ENCODE measurements at places on chromosomes 5 and 9. TPM values are rescaled to one million over a fixed set of nuclear protein-coding genes. Genes with fewer than 3 reads are reported as not detected.
A peak's percentile ranks its signal among the peaks of the same experiment; 100 is the strongest.

GRCh38 chr5:116454417-116454927, 120.2 kb downstream of the SEMA6A start:
- no peak for DNase-seq

DNA sequence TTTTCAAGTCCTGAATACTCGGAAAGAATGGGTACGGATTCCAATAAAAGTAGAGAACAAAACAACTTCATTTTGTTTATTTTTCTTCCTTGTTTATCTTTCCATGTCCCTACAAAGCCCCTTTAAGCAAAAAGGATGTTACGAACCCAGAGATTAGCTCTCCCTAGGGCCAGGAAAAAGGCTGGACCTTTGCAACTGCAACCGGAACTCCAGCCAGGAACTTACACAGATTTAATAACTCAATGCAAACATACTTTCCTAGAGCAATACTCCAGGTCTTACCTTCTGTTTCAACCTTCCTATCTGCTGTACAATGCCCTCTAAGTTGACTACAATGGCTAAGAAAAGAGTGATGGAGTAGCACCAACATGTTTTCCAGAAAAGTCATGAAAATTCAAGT, 7.0 kb downstream of the DENND1A start:
- no peak for DNase-seq

- DNase-seq, result no peak
These were observed 101.9 kb downstream of the MTRR start for GRCh38 chr5:7970816-7971215.

DNA sequence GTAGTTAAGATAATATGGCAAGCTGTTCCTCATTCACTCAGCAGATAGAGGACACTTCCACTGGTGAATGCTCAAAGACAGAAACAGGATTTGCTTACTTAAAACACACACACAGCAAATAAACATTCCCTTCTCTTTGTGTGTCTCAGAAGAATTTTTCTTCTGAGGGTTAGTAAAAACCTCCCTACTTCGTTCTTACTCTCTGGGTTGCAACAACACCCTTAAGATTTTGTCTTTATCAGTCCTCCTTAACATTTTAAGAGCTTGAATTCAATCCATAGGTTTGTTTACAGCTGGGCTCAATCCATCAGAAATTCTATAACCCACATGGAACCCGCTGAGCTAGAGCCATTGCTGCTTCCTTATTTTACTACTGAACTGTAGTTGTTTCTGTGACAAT, 237.4 kb upstream of the PIK3R1 start:
- no peak for DNase-seq

DNA sequence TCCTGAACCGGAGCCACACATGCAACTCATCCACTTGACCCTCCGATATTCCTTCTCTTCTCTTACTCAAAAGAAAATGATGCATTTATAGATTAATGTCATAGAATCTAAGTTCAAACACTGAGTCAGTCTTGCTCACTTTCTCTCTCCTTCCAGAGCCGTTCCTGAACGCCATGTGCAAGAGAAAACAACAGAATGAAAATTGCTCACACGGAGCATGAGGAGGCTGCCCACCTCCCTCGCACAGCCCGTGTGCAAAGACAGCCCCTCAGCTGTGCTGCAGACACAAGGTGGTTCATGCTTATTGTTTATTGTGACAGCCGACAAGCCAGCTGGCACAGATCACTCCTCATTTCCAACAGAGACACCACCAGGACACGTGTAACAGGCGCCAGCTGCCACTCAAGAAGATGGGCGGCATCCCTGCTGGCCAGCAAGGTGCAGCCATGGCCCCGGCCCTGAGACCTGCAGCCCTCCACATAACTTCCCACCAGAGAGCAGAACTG, 290.8 kb downstream of the GLIS3 start:
- DNase-seq, result no peak

DNA sequence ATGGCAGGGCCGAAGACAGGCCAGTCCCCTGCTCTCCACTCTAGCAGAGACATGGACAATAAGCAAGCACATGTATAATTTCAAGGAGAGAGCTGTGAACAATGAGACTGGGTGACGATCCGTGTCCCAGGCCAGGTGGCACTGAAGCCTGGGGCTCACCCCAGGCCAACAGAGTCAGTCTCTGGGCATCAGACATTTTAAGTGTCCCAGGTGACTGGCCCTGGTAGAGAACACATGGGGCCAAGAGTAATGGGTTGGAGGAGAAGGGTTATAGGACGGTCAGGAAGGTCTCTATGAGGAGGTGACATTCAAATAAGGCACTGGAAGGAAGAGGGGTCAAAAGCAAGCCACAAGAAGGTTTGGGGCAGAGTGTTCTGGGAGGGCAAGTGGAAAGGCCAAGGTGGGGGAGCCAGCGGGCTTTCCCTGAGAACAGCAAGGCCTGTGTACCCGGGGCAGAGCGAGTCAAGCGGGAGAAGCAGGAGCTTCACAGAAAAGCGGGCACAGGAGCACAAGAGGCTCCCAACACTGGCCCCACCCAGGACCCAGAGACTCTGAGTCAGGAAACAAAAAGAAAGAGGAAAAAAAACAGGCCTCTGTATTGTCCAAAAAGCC, 1.1 kb upstream of the AKNA start:
- DNase-seq, result no peak

DNA sequence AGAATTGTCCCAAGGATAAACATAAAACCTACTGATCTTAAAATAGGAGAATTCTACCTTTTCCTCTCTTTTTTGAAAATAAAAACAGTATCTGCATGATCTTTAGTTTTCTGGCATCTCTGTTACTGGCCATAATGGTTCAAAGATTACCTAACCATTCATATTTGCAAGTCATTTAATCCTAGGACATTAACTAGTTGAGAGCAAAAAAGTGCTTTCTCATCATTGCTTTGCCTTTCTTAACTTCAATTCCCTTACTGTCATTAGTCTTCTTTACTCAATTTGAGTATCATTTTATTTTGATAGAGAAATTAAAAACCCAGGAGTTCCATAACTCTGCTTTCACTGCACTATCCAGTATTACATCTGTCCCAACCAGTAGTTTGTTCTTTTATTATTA, 68.6 kb downstream of the RFX3 start:
- no peak for DNase-seq

- no peak for DNase-seq
These were observed 90.1 kb downstream of the MPDZ start for GRCh38 chr9:13189362-13189761.

DNA sequence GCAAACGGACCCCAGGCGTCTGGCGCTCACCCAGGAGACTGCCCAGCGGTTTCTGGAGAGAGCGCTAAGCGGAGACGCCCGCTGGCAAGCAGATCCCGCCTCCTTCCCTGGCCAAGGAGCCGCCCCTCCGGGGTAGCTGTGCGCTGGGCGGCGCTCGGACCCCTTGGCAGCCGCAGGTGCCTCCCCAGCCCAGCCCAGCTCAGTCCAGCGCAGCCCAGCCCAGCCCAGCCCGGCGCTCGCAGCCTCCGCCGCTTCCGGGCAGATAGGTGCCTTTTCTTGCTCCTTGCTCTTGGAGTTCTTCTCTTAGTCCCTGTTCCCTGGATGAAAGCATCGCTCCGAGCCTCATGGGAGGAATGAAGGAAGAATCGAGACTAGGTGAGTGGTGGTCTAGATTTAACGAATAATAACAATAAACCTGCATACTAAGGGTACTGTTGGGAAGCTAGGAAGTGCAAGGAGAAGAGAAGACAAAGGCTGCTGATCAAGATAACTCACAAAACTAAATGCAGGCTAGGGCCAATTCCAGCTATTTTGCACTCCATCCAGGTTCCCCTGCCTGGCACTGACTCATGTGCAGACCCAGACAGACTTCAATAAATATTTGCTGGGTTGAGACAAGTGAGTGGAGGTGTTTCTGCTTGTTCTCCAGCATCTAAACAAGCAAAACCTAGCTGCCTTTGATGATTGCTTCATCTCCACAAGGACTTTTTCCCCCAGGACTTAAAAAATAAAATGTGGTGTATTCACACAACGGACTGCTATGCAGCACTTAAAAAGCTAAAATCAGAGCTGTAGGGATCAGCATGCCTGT, at the start of gene STK32A:
TSS of gene STK32A (plus strand) at position 202 of the 811 bp plus-strand sequence. CDS start 4,609 bp downstream, outside the sequence.
- DNase-seq, result peak; percentile 93

- no peak for DNase-seq
These were observed 4.3 kb downstream of the GFM2 start for GRCh38 chr5:74762599-74762998.

GRCh38 chr5:133287500-133287899, 235.7 kb downstream of the HSPA4 start:
- peak; percentile 43 for DNase-seq

DNA sequence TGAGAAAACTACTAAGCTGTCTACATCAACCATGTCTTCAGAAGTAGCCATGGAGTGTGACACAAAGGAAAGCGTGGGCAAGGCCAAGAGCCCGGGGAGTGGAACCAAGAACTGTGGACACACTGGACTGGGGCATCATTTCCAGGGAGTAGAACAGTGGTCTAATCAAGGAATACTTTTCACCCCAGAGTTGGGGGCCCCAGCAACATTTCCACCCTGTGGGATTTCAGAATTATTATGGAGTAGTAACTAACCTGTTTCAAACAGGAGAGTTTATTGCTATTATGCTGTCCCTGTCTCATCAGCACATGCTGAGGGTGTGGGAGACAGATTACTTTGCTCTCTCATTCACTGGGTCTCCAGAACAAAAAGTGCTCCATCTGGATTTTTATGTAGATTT, 58.0 kb upstream of the FSTL4 start:
- no peak for DNase-seq

DNA sequence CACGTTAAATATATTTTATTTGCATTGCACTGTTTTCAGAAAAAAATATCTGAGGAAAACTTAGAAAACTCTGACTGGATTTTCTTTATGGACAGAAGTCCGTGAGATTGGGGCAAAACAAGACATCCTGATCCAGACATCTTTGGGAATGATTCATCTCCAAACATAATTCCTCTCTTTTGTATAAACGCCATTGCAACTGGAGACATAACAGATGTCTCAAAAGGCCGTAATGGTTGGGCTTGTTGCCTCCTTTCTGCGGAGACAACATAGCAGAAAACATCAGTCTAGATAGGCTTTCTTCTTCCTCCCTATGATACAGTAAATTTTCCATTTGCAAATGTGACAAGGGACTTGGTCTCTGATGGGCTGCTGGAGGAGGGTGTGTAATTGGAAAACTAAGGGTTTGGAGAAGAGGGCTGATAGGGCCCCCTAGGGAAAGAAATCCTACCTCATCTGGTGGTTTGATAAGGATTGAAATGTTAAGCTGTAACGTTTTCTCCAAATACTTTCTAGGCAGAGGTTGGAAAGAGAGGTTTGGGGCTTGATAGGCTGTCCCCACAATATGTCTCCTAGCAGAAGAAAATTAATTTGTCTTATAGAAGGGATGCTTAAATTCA, 631.5 kb upstream of the ST8SIA4 start:
- no peak for DNase-seq

GRCh38 chr5:148957591-148958202, 105.2 kb downstream of the SH3TC2 start:
- peak; percentile 87 for DNase-seq

The SHC3 gene
- 2.5 TPM for total RNA-seq

The CER1 gene
- 2.4 TPM for total RNA-seq

The ZNF462 gene
- total RNA-seq, result 101 TPM
